ENCODE measurements at places on chromosomes 16 and 17.
A peak's percentile ranks its signal among the peaks of the same experiment; 100 is the strongest.

DNA sequence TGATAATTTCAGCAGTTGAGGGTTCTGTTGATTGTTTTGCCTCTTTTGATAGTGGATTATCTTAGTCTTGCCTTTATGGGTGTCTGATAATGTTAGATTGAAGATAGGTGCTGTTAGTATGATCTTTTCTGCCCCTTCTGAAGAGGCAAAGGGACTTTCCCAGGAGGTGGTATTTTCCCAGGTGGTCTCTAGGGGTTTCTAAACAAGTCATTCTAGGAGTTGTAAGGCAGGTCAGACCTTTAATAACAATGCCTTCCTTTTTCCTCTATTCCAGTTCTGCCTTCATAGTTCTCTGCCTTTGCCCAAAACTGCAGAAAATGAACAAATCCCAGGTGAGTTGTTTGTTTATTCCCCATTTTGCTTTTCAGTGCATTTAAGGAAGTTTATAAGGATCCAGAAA is 4.3 kb downstream of the ZFP1 start:
- no peak for DNase-seq

DNA sequence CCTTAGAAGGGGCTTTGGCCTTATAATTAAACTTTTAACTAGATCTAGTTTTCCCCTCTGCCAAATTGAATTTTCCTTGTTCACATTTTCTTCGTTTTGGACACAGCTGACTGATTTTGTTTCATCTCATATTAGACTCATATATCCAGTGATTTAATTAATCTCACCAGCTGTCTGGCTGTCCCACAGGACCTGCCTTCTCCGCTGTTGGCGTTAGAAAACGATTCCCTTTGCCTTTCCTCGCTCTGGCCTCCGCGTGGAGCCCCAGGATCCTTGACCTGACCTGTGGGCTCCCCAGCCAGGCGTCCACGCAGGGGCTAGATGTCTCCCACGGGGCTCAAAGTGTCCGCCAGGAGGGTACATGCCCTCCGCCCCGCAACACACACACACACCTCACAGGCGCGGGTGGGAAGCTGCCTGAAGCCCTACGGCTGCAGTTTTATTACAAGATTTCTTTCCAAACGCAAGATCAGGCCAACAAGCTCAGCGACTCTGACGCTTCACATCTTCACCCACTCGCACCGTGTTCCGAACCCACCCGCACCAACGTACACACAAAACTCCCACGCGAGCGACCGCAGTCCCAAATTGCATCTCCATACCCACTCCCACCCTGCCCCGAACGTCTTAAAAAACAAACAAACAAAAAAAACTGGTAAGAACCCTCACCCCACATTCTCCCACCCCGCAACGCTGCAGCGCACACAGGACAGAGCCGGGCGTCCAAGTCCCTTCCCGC is 1.1 kb downstream of the RPRML start:
- no peak for DNase-seq

GRCh38 chr17:32261936-32262510 is 3.6 kb upstream of the RHBDL3 start:
- DNase-seq: no peak

DNA sequence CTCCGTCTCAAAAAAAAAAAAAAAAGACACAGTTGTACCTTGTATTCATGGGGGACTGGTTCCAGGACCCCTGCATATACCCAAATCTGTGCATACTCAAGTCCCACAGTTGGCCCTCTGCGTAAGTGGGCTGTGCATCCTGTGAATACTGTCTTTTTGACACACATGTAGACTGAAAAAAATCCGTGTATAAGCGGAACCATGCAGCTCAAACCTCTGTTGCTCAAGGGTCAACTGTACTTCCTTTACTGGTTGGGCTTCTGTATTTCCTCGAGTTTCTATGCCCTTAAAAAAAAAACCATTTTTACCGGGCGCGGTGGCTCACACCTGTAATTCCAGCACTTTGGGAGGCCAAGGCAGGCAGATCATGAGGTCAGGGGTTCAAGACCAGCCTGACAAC is 52.3 kb downstream of the GRB2 start:
- no peak for DNase-seq

GRCh38 chr17:81164371-81165245 is 699 bp upstream of the PVALEF start:
- DNase-seq: no peak

DNA sequence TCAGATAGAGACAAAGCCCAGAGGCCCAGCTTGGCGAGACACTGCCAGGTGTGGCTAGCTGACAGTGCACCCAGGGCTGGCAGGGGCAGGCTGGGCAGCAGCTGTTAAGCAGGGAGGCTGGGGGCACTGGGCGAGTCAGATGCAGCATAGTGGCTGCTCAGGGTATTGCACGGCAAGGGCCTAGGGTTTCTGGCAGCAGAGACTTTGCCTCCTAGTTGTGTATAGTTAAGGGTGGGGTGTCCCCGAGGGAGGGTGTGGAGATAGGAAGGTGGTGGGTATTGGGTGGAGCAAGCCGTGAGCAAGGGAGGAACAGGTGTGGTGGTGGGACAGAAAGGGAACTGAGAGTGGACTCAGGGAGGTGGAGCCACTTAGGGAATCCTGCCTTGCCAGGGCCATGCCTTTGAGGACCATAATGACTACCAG is 66.0 kb downstream of the SMPD3 start:
- DNase-seq: no peak

GRCh38 chr17:51951741-51952140 is 206.8 kb downstream of the CA10 start:
- no peak for DNase-seq

DNA sequence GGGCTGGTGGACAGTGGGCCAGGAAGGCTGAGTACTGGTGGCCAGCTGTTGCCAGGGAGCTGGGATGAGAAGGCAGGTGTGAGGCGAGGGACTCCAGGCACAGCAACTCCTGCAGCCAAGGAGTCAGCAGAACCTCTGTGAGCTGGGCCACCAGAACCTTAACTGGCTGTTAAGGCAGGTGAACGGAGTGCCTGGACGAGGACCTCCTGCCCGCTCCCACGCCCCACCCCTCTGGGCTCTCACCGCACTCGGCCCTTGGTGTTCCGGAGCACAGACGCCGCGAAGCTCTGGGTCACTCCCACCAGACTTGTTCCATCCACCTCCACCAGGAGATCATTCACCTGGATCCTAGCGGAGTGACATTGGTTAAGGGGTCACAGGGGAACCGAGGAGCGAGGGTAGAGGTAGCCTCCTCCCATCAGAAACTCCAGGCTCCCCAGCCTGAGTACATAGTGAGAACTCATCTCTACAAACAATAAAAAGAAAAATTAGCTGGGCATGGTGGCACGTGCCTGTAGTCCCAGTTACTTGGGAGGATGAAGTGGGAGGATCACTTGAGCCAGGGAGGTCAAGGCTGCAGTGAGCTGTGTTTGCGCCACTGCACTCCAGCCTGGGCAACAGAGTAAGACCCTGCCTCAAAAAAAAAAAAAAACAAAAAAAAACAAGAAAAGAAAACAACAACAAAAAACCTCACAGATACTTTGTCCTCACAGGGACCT is 9.3 kb downstream of the PPP1R9B start:
- DNase-seq: no peak

DNA sequence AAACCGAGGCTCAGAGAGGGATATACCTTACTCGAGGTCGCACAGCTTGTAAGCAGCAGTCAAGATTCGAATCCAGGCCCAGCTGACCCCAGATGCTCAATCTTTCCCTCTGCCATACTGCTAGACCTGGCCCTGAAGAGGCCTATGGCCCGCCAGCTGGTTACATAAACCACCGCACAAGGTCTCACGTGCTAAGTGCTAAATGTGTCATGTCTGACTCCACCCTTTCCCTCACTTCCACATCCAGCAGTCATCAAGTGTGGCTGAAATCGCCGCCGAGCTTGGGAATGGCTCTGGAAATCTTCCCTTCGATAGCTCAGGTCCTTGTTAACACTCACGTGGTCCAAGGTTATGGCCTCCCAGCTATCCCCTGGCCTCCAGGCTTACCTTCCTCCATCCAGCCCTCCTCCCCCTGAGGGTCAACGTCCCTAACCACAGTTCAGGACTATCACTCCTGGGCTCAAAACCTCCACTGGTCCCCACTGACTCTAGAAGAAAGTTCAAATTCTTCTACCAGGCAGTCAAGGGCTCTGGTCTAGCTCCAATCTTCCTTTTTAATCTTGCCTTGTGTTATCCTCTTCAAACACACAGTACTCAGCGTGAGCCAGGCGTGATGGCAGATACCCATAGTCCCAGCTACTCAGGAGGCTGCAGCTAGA is 3.5 kb downstream of the ZBTB4 start:
- DNase-seq: no peak

GRCh38 chr16:54341892-54342776 is 55.5 kb upstream of the IRX3 start:
- no peak for DNase-seq

DNA sequence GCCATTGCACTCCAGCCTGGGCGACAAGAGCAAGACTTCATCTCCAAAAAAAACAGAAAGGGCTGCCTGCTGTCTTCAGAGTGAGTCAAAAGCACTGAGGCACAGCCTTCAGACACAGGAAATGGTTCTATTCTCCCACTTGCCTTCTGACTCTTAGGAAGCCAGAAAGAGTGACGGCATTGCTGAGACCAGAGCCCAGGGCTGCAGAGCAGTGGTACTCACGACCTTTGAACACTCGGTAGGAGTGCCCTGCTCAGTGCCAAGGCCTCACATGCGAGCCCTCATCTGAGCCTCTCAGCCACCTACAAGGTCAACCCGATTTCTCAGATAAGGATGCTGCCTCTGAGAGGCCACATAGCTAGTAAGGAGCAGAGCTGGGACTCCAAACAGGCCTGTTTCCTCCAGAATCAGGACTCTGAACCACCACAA is 3.5 kb upstream of the ITGAE start:
- DNase-seq: no peak

DNA sequence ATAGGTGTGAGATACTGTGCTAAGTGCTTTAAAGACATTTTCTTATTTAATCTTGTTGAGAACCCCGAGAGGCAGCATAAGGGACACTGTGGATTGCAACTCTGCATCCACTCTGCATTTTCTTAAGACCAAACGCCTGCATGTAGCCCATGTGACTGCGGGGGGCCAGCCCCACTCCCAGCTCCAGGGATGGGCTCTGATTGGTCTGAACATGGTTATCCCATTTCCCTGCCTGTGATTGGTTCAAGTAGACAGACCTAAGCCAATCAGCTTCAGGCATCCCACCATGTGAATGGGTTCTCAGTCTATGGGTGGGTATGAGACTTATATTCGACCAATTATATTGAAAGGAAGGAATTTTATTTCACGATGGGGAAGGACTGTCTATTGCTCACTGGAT is 33.2 kb upstream of the USP7 start:
- no peak for DNase-seq

GRCh38 chr16:65515193-65515592 is 393.3 kb upstream of the CDH11 start:
- DNase-seq: no peak

DNA sequence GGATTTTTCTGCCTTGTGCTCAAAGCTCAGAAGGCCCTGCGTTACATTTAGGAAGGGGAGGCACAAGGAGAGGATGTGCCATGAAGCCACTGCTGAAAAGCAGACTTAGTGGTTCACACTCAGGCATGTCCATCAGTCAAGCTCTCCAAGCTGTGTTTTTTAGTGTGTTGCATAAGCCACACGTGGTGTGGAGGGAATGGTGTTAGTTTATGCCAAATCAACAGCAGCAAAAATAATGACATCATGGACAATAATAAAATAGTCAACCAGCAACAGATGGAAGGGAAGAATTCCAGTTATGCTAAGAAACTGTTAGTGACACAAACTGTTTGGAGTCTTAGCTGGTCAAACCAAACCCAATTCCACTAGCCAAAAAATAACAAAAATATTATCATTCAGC is 438.3 kb downstream of the NPIPA7 start:
- DNase-seq: no peak

- DNase-seq: peak; percentile 94
These were observed at the start of gene SPATA2L for GRCh38 chr16:89701425-89702406. Gene SPATA2L (minus strand): TSS chr16:89701705. CDS start chr16:89701232, 473 bp downstream.

GRCh38 chr17:18033442-18034099 is 5.4 kb downstream of the ATPAF2 start:
- no peak for DNase-seq

- no peak for DNase-seq
These were observed 61.9 kb upstream of the CIBAR2 start for GRCh38 chr16:85173981-85174751.

DNA sequence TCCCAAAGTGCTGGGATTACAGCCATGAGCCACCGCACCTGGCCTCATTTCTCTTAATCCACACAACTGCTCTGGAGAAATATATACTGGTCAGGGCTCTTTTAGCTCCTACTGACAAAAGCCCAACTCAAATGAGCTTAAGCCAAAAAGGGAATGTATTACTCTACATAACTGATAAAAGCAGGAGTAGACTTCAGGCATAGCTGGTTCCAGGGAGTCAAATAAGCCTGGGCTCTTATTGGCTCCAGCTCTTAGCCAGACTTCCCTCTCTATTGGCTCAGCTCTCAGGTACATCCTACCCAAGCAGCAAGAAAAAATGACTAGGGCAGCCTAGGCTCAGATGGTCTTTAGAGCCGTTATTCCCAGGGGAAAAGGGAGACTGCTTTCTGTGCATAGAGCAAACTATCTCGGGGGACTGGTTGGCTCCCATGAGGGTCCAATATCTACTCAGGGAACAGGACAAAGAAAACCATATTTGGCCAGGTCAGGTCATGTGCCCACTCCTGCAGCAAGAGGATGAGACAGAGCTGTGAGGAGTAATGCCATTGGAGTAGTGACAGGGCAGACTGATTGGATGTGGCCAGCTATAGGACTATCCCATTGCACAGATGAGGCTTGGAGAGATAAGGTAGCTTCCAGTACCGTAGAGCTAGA is 21.2 kb downstream of the TBX2 start:
- DNase-seq: no peak

DNA sequence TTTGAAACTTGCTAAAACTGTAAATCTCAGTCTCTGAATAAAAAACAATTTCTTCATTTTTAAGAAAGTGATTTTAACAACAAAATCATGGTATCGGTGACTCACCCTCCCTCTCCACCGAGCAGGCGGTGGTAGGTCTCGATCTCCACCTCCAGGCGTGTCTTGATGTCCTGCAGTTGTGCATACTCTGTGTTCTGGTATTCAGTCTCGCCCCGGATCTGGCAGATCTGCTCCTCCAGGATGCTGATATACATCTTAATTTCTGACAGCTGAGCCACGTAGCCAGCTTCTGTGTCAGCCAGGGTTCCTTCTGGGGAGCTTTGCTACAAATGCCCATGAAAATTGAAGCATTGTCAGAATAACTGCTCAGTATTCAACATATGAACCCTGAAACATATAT is 15.4 kb upstream of the KRT24 start:
- DNase-seq: no peak

DNA sequence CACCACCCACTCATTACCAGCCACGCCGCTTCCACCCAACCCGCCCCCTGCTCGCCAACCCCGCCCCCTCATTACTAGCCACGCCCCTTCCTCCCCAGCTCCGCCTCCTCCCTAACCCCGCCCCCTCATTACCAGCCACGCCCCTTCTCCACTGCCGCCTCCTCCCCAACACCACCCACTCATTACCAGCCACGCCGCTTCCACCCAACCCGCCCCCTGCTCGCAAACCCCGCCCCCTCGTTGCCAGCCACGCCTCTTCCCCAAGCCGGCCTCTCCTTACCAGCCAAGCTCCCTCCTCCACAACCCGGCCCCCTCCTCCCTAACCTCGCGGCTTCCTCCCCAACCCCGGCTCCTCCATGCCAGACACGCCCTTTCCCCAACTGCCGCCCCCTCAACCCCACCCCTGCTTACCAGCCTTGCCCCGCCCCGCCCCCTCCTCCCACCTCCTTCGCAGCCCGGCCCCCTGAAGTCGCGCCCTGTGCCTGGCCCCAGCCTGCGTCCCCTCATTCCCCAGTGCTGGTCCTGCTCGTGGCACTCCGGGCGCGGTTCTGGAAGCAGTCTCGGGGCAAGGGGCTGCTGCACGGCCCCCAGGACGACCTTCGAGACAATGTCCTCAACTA is 7.3 kb downstream of the SLC22A31 start:
- no peak for DNase-seq

- no peak for DNase-seq
These were observed 76.0 kb upstream of the ZNF423 start for GRCh38 chr16:49931916-49932315.

Measured in NK-92 treated with Interleukin-12 subunit alpha and Interleukin-12 subunit beta, amount 100 ng/mL, for 24 hours (cell line).